ENCODE measurements at places on chromosomes 11 and 22. TPM values are rescaled to one million over a fixed set of nuclear protein-coding genes. Genes with fewer than 3 reads are reported as not detected.

DNA sequence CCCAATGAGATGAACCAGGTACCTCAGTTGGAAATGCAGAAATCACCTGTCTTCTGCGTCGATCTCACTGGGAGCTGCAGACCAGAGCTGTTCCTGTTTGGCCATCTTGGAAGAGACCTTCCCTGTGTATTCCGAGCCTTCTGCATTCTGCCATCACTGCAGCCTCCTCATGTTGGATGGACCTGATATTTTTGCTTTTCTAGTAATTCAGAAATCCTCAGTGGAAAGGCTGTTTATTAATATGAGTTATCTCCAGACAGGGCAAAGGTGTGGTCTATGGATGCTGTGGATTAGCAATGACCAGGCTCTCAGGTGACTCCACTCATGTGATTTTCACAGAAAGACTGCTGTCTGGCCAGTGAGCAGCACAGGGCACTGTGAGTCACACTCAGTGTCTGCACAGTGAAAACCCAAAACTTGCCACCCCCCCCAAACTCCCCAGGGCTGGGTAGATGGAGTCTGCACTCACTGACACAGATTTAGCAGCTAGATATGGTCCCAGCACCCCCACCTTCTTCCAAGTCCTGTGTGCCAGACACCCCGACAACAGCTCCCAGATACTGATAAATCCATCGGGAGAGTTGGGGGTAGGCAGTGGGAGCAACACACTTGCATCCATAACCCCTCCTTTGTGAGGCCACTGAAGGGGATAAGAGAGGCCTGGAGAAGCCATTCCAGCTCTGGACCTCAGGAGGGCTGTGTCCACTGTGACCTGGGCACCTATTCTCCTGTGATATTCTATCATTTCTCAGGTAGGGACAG, 75.2 kb upstream of the TOP3B start:
- DNase-seq: no peak

DNA sequence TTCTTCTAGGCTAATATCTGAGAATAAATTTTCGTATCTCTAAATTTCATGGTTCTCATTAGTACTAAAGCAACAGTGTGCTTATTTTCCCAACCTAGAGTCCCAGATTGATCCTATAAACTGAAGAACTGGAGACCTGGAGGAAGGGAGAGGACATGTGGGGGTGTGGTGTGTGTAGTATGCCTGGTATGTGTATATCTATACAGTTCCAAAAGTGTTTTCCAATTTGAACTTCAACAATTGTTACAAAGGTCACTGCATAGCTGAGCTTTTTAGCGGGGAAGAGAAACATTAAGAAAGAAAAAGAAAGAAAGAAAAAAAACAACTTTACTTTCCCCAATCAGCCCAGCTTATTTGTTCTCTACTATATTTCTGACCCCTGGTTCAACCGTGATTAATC, 152.1 kb downstream of the SOX6 start:
- DNase-seq: peak; percentile 9

DNA sequence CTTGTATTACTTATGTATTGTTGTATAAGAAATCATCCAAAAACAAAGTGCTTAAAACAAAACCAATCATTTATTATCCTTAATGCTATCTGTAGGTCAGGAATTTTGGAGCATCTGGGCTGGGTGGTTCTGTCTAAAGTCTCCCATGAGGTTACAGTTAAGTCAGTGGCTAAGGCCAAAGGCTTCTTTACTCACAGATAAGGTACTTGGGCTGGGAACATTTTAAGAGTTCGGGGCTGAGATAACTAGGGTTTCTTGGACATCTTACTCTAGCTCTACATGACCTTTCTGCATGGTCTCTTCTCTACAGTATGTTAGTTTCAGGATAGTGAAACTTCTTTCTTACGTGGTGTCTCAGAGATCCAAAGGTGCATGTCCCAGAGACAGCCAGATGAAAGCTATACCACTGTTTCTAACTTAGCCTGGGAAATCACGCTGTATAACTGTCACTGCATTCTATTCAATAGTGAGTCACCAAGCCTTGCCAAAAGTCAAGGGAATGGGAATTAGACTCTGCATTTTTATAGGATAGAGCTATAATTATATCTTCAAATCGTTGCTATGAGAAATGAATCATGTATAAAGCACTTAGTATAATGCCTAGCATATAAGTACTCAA, 29.6 kb downstream of the SOX6 start:
- no peak for DNase-seq

DNA sequence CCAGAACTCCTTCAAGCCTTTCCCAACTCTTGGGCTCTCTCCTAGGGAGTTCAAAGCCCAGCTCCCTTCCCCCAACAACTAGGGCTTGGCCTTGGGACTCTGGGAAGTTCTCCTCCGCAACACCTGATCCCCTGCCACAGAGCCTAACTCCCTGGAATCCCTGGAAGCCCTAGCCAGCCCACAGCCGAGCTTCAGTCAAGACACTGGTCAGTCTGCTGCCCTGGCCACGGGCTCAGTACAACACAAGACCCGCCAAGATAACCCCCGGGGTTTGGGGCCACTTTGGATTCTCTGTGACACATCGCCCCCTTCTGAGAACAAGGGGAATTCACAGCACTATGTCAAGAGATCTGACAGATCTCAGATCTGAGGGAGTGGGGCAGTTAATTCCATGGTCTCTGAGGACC, 58.3 kb downstream of the SLC22A12 start:
- no peak for DNase-seq

- DNase-seq: no peak
Observed at GRCh38 chr11:94672636-94673035, 95.5 kb upstream of the AMOTL1 start.

- peak; percentile 41 for DNase-seq
Observed at GRCh38 chr22:39343259-39344045, 6.3 kb upstream of the SYNGR1 start.

DNA sequence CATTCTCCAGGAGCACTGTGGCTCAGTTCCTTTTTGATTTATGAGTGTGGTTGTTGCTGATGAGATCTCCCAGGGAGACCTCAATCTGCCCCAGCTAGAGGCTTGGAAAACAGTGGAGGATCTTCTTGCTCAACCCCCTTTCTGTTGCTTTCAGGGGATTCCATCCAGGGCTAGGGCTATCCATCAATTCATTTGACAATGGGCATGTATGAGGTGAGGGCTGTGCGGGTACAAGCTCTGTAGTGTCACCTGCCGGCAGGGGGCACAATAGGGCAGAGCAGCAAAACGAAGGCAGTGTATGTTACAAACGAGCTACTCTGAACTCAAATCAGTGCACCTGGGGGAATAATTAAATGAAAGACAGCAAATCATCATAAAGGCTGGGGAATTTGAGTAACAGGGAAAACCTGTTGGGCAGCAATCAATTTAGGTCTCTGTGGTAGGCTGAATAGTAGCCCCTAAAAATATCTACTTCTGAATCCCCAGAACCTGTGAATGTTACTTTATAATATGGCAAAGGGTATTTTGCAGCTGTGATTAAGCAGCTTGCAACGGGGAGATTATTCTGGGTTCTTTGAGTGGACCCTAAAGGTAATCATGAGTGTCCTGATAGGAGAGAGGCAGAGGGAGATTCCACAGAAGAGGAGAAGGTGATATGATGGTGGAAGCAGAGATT, 170.3 kb upstream of the ZBED5 start:
- peak; percentile 50 for DNase-seq

GRCh38 chr11:94700622-94701021, 67.5 kb upstream of the AMOTL1 start:
- no peak for DNase-seq

MMP27 gene
- 0.17 TPM for total RNA-seq

OR8B3 gene
- total RNA-seq: not detected

UBQLN3 gene
- not detected for total RNA-seq

Data from fibroblast of lung (primary cell).